ENCODE measurements at places on chromosomes 4 and X. TPM values are rescaled to one million over a fixed set of nuclear protein-coding genes. Genes with fewer than 3 reads are reported as not detected.

Gene RASL11B
- total RNA-seq: 24.8 TPM

Gene PNMA5
- total RNA-seq: not detected

GRCh38 chr4:10656988-10657387, 27.6 kb downstream of the CLNK start:
- H3K4me1 ChIP-seq: no peaks in the 10 kb centered on the region
- H3K36me3 ChIP-seq: no peaks in the 10 kb centered on the region
- DNase-seq: no peak
- peaks cover 4% of the 10 kb centered on the region for H3K27me3 ChIP-seq

DNA sequence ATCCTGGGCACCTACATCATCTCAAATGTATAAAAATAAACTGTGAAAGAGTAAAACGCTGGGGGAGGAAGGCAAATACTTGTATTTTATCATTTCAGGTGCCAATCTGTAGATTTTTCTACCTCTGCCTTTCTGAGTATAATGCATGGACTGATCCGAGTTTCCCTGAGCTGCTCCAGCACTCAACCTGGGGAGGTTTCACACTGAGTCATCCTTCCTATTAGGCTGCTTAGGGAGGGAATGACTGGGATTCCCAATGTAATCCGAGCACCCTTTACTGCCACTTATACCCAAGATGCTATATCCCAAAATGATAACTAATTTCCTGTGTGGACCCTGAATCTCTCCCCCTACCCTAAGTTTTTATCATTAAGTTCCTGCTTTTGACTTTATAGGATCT, 126.6 kb downstream of the HNRNPD start:
- H3K4me3 ChIP-seq: no peak overlapping the region
- DNase-seq: no peak
- H3K4me1 ChIP-seq: no peaks in the 10 kb centered on the region
- H3K27ac ChIP-seq: no peak overlapping the region
